ENCODE measurements at places on chromosomes 3 and 15.
A peak's percentile ranks its signal among the peaks of the same experiment; 100 is the strongest.

- peak; percentile 53 for DNase-seq
Measured at GRCh38 chr15:90154861-90155626, 46.1 kb upstream of the SEMA4B start.

GRCh38 chr3:105030211-105030610, 336.5 kb upstream of the ALCAM start:
- DNase-seq: no peak

- no peak for DNase-seq
Measured at GRCh38 chr15:36757189-36757814, 177.9 kb downstream of the CDIN1 start.

DNA sequence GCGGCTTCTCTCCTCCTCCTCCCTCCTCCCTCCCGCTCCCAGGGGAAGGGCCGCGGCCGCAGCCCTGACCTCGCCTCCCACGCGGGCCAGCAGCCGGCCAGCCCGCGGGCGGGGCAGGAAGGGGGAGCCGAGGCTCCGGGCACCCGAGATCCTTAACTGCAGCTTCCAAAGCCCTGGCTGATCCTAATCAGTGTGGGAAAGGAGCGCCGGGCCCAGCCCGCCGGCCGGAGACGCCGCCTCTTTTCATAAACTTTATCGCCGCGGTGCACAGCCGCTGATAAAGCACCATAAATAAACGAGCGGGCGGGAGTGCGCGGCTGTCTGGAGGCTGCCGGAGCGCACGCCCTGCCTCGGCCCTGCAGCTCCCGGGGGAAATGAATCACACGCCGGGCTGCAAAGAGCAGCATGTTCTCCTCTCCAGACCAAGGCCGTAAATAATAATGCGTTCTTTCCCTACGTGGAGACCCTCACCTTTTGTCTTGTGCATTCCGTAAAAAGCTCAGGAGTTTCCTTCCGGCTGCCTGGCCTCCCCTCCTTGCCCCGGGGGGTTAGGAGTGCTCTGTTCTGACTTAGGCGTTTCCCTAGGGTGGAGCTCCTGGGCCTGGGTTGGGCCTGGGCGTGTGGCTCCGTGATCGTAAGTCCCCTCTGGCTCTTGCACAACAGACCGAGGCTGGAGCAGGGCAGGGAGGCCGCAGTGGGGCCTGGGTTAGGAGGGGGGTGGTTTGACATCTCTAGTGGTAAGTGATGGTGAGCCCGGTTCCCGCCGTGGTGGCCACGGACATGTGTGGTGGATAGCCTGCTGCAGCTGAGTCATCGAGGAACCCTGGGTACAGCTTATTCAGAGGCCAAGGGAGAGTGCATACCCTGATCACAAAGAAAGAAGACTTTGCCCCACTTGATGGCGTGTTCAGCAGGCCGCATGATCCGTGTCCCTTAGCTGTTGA, 132.6 kb upstream of the HES1 start:
- DNase-seq: peak; percentile 88

DNA sequence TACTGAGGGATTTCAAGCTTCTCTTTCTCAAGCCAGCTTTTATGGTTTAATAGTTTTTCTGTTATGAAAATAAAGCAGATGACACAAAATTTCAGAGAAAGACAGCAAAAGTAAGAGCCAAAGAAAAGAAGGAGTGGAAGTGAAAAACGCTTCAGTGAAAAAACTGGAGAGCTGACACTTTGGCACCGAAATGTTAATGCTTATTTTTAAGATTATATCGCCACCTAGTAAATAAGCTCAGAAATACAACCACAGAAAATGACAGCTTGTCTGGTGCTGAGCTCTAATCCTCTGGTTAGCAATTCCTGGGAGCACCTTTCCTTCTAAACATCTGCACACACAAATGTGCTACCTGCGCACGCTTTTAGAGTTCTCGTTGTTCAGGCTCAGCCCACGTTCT, 101.6 kb downstream of the ZPLD1 start:
- peak; percentile 12 for DNase-seq

DNA sequence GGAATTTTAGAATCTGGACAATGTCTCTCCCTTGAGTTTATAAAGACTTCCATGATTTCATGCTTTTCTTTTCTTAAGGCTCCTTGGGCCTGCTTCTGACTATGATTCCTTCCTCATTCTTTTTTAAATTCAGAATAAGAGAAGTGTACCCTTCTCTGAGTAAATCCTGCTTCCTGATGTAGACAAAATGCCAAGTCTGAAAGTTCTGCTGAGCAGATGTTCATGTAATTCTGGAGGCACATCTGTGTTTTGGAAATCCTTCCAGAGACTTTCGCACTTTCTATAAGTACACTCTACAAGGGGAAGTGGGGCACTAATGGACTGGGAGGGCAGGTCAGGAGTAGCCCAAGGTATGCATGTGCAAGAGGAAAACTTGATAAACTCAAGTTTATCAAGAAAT, 24.8 kb downstream of the TPM1 start:
- no peak for DNase-seq

DNA sequence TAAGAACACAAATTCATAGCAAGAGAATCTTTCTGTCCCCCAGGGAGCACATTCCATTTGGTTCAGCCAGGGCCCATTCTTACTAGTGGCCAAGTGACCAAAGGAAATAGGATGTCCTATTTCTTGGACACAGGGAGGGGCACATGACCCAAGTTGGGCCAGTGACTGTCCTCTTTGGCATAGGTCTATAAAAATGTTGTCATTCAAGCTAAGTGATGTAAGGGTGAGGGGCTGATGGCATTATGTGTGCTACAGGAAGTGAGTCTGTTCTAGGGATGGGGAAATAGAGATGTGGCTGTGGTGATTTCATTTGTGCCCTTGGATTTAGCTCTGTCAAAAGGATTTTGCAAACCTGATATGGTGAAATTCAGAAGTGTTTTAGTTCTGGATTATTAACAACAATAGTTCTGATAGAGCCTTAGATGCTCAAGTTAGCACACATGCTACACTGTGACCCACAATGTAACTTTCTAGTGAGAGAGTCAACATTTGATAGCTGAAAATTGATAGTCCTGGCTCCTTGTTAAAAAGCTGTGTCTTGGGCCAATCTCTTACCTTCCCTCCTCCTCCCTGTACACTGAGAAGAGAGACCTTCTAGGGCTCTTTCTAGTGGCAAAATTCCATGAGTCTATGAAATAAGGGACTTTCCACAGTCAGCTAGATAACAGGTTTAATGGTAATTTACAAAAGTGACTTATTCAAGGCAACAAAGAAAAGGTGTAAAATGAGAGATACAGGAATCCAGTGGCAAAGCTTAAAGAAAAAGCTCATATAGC, 117.2 kb downstream of the THRB start:
- no peak for DNase-seq

- DNase-seq: peak; percentile 86
Measured at GRCh38 chr3:50671331-50671730, 3.4 kb upstream of the DOCK3 start.

GRCh38 chr15:92846741-92847140, 53.4 kb upstream of the CHD2 start:
- DNase-seq: peak; percentile 34

DNA sequence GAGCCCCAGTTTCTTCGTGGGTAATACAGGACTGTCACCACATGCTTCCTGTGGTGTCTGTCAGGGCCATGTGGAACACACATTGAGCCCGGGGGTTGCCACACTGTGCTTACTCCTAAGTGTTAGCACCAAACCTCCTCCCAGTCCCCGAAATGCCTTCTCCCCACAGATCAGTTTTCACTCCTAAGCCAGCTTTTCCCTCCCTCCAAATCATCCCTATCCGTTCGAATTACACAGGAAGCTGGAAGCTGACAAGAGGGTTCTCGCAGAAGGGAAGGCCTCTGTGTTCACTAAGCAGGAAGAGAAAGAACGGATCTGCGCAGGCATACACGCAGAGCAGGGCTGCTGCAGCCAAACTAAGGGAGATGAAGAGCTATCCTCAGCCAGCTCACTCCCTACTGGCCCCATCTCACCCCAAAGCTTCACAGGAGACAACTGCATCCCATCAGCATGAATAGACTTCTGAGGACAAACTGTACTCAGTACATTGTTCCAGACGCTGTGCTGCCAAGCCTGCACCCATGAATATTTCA, 32.3 kb downstream of the XXYLT1 start:
- DNase-seq: no peak

DNA sequence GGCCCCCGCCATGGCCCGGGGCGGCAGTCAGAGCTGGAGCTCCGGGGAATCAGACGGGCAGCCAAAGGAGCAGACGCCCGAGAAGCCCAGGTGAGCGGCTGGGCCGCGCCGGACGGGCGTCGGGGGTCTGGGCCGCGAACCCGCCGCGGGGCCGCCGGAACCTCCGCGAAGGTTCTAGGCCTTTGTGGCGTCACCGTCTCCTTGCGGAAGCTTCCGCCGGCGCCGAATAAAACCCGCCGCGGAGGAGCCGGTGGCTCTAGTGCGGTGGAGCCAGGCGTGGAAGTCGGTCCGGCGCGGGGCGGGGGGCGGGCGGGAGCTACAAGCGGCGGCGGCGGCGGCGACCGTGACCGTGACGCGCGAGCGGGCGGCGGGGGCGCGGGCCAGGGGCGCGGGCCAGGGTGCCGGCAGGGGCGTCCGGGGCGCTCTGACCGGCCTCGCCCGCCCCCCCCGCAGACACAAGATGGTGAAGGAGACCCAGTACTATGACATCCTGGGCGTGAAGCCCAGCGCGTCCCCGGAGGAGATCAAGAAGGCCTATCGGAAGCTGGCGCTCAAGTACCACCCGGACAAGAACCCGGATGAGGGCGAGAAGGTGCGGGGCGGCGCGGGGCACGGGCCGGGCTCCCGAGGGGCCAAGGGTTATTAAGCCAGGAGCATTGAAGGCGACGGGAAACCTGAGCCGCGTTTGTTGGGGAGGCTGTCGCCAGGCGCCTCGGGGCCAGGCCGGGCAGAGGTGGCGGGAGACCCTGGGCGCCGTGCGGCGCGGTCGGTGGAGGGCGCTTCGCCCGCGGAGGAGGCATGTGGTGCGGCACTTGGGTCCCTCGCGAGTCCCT, at the start of gene DNAJA4:
DNAJA4 (plus strand) TSS at position 259 of the 833 bp plus-strand sequence; CDS start at position 461, 202 bp downstream.
- no peak for DNase-seq

- no peak for DNase-seq
Measured at GRCh38 chr15:29544513-29545128, 275.0 kb upstream of the NSMCE3 start.

- DNase-seq: no peak
Measured at GRCh38 chr3:119794971-119795612, 13.2 kb downstream of the NR1I2 start.

- DNase-seq: peak; percentile 31
Measured at GRCh38 chr3:39000008-39000450, 51.7 kb downstream of the SCN11A start.

DNA sequence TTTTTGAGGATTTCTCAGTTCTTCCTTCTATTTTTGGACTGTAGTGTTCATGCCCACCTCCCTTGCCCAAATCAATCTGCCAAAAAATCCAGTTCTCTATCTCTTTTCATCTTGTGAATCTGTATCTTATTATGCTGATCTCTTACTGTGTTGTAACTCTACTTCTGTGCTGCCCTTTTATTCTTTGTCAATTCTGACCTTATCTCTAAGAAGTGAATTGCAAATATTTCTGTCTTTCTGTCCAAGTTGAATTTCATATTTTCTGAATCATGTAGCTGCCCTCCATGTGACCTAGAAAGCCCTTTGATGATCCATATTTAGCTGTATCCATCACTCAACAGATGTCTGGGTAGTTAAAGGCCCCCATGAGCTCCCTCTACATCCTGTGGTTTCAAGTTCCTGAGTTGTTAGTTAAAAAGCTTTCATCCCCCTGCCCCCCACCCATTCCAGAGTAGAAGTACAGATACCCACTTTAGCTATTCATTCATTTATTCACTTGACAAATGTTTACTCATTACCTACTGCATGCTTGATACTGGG, 33.6 kb upstream of the ETV5 start:
- no peak for DNase-seq

DNA sequence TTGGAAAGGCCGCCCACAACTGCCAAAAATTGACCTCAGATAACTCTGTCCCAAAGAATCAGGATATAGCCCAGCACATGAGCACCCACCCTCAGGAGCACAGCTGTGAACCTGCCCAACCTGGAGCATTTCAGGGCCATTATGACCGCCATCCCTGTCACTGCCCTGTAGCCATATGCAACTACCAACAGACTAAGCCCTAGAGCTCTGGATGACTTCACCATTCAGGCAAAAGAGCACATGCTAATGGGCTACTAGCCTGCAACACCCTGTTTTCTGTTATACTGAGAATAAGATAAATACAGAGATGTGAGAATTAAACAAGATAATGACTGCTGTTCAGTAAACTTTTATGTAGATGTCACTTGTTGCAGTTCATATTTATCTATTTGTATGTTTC, 45.0 kb downstream of the TXNRD3 start:
- no peak for DNase-seq

- DNase-seq: no peak
Measured at GRCh38 chr3:196619223-196619622, 20.3 kb upstream of the NRROS start.

DNA sequence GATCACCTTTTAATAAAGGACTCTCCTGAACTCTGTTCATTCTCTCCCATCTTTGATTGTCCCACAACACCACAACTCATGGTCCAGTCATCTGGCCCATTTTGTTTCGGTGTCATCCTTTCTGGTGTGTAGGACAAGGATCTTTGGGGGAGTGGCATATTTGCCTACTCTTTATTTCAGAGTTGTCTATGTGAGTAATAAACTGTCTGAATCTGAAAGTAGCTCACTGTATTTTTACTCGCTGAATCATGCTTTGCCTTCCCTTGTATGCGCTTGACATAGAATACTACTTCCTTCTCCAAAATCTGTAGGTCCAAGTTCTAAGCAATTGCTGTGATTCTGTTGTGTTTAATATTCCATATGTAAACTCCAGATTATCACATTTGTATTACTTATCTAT, 29.9 kb upstream of the NOX5 start:
- DNase-seq: no peak

- DNase-seq: no peak
Measured at GRCh38 chr3:124424396-124424795, 305.9 kb upstream of the UMPS start.

- no peak for DNase-seq
Measured at GRCh38 chr3:46163556-46164041, 44.5 kb downstream of the CCR1 start.

- no peak for DNase-seq
Measured at GRCh38 chr3:196220587-196220986, 4.3 kb downstream of the SLC51A start.

GRCh38 chr15:48876057-48876456, 1.9 kb upstream of the EID1 start:
- no peak for DNase-seq

GRCh38 chr3:37498126-37499039, 324.0 kb upstream of the LRRFIP2 start:
- DNase-seq: no peak

DNA sequence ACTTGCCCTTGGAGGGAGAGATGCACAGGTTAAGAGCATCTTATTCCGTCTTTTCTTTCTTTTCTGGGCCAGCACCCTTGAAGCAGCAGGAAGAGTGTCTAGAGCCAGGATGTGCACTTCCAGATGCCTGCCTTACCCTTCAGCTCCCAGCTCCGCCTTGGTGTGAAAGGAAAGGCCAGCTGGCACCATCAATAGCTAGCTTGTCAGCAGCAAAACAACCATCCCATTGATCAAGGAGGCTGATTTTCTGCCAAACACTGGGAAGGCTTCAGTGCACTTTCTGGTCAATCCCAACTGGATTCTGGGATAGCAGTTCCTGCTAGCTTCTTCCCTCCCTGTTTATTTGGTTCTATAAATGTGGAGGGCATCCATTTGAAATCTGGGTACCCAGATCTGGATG, 110.9 kb upstream of the GALNT15 start:
- no peak for DNase-seq
